Left cardiac atrium (tissue), 4 donors: ENCODE measurements at places on chromosomes 7 and 10. TPM values are rescaled to one million over a fixed set of nuclear protein-coding genes. Genes with fewer than 3 reads are reported as not detected.

GRCh38 chr10:3220853-3221252, 48.3 kb upstream of the PITRM1 start:
- no peak for DNase-seq

DNA sequence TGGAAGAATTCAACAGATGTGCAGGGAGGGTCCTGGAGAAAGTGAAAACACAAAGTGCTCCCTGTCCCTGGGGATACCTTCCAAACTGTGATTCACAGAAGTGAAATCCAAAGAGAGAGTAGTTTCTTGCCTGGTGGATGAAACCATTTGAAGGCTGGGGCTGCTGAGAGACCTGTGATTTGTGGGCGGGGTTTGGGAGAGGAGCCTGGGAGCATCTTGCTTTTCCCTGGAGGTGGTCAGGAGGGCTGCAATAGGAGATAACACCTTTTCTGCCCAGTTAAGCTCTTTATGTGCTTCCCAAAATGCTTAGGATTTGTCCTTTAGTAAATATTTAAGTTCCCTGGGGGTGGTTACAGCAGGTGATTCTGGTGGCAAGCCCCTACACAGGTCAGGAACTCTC, 105.3 kb upstream of the TPK1 start:
- no peak for DNase-seq

DNA sequence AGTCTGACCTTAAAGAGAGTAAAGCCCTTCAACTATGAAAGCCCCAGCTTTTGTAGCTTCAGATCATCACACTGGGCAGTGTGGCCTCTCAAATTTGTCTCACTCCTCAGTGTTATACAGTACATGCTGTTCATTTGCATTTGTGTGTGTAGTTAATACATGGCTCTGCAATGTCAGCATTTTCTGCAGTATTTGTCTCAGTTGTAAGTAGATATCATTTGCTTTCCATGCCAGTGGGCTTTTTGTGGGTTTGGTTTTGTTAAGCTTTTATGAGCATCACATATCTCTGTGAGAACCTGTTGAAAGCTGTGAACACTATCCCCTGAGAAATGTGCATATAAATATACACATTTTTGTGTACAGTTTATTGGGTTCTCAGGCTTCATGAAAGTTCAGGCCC, 57.0 kb downstream of the ZNF277 start:
- no peak for DNase-seq

DNA sequence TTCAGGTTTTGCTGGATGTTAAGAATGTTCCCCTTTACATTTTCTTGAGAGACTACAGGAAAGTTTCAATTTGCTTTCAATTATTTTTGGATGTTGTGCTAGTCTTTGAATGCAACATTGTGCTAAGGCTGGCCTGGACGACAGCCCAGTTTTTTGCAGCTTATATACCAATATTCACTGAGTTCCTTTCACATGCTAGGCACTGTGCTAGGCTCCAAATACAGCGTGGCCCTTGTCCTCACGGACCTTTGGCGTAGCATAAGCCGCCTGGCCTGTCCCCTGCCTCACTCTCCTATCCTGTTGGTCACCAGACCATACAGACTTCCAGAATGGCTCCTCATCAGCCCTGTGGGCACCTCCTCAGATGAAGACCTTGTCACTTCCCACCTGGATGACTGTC, 19.5 kb upstream of the HSPA12A start:
- no peak for DNase-seq

DLD gene
- 179 TPM for total RNA-seq

DPP6 gene
- 0.42 TPM for total RNA-seq
